Activated CD4-positive, CD25-positive, alpha-beta regulatory T cell (primary cell): ENCODE measurements at places on chromosomes 12 and 14.

- no peak for DNase-seq
Measured at GRCh38 chr14:68247676-68248268, 428.2 kb downstream of the RAD51B start.

GRCh38 chr12:59559696-59560095 lies 36.1 kb upstream of the SLC16A7 start:
- no peak for DNase-seq

DNA sequence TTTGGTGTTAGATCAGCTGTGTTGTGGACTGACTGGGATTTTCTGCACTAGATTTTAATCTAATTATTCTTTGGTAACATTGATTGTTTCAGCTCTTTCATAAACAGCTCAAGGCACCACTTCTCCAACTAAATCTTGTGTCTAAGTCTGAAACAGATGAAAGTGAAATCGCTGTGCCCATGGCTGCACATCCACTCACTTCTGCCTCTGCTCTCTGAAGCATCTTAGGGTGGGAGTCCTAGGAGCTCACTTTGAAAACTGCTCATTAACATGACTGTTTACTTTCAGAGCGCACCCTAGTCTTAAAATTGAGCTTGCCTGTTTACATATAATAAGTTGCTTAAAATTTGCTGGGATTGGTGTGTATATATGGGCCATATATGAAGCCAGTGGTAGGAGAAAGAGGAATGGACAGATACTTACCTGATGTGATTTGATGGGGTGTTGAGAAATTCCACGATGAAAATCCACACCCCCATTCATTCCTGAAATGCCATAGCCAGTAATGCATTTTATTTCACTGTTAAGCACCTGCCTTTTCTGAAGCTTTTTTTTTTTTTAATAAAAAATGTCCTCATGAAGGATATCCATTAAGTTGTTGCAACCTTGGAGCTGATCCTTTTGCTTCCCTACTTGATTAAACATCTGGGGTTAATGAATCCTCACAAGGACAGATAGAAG lies 52.8 kb downstream of the PPFIBP1 start:
- DNase-seq: no peak

GRCh38 chr12:56362130-56363059 lies at the start of gene APOF:
TSS of gene APOF (minus strand) at chr12:56362857. CDS start at chr12:56362745, 112 bp downstream.
- no peak for DNase-seq

GRCh38 chr12:121013715-121014114 lies 2.6 kb downstream of the C12orf43 start:
- no peak for DNase-seq

GRCh38 chr12:51533799-51534198 lies 57.2 kb upstream of the SCN8A start:
- no peak for DNase-seq

DNA sequence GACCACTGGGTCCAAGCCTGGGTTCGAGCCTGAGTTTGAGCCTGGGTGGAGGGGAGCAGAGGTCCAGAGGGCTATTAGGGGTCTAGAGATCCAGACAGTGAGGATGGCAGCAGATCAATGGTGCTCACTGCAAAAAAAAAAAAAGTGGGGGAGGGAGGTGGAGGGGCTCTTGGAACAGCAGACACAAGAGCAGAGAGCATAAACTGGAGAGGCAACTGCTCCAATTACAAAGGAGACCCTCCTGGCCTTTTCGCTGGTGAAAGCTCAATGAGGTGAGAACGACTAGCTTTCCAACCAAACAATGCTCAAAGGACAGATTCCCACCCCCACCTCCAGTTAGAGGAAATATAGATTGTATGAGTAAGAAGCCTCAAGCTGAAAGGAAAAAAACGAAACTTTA lies 124.2 kb upstream of the TSPAN8 start:
- DNase-seq: no peak

- no peak for DNase-seq
Measured at GRCh38 chr12:1518591-1519516, 75.5 kb downstream of the FBXL14 start.

DNA sequence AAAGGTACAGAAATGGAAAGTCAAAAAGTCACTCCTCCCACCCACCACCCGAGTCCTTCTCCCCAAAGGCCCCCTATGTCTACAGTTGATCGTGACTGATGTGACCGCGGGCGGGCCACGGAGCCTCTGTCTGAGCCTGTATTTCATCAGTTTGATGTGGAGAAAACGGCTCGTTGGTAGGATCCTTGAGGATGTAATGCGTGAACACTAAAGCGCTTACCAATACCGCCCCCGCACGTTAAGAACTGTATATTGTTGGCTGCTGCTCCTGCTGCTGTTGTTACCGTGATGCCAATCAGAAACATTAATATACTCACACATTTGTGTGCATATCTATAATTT lies 24.6 kb upstream of the UBC start:
- no peak for DNase-seq

- no peak for DNase-seq
Measured at GRCh38 chr12:7303772-7304171, at the start of gene ACSM4. TSS of gene ACSM4 (plus strand) at chr12:7304072. CDS start at chr12:7304332, 260 bp downstream.

GRCh38 chr12:88309546-88309945 lies 167.4 kb downstream of the TMTC3 start:
- DNase-seq: no peak

DNA sequence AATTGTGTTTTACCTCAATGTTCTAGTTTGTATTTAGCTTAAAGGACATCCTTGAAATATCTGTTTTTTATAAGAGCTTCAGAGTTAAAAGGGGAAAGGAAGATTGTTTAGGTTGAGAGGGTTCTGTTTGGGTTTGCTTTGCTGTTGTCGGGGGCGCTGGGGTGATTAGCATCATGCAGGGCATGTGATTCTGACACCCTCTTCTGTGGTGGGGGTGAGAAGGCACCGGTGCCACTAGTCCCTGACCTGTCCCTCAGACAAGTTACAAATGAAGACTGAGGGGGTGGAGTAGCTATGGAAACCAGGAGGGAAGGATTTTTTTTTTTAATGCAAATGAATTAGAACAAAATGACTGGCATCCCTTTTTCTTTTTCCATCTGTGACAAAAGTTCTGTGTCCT lies 291.3 kb downstream of the RPAP3 start:
- DNase-seq: no peak

DNA sequence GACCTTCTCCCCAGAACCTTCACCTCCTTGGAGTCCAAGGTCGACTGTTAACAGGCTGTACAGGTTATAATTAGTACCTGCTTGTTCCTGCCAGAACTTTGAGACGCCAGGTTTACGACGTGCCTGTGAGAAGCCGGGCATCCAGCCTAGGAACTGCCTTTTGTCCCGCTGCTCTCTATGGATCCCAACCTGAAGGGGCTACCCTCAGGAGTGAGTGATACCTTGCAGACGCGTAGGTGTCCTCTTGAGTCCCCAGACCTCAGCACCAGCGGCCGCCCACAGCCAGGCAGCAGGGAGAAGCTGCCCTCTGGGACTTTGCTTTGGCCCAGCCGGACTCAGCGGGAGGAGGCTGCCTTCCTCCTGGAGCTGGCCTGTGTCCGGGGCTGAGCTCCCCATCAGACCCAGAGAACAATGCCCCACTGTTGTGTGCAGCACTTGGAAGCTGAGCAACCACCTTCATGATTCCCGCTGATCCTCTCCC lies 16.2 kb downstream of the SYNE3 start:
- DNase-seq: no peak
